ENCODE measurements at places on chromosomes 4 and X.

- no peak for DNase-seq
Measured at GRCh38 chrX:13043138-13043537, 1.3 kb downstream of the FAM9C start.

DNA sequence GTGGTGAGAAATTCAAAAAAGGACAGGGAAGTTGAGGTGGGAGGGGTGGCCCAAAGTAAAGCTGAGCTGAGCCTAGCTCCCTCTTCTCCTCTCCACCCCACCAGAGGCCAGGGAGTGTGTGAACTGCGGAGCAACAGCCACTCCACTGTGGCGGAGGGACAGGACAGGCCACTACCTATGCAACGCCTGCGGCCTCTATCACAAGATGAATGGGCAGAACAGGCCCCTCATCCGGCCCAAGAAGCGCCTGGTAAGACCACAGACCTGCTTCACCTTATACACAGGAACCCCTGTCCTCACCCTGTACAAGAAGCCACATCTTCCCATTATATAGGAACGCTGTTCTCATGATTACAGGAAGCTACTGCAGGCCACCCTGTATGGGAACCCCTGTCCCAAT lies 5.8 kb downstream of the GATA1 start:
- DNase-seq = no peak

DNA sequence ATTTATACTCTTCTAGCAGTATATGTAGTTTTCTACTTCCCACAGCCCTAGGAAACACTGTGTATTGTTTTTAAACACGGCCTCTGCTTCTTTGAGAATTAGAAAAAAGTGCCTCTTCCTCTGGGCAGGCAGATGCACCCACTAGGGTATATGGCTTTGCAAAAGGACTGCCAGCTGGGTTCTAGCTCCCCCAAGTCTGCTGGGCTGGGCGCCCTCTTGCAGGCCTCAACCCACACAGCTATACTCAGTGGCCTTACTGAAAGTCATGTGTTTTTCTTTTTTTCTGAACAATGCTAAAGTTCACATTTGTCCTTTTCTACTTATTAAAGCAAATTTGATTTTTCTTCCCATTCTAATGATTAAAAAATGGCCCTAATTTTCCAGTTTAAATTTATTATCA lies 35.5 kb upstream of the BMPR1B start:
- DNase-seq = no peak

DNA sequence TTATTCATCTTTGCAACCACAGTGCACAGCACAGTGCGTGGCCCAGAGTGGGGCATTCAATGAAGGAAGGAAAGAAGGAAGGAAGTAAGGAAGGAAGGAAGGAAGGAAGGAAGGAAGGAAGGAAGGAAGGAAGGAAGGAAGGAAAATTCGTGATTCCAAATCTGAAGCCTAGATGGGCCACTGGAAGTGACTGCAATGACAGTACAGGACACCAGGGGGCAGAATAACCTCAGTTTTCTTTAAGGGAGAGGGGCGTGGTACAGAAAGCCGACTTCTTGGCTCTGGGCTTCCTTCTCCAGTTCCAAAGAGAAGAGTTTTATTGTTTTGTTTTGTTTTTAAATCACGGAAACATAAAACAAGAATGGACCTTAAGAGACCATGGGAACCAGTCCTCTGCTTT lies 47.8 kb downstream of the APLN start:
- peak; percentile 57 for DNase-seq

DNA sequence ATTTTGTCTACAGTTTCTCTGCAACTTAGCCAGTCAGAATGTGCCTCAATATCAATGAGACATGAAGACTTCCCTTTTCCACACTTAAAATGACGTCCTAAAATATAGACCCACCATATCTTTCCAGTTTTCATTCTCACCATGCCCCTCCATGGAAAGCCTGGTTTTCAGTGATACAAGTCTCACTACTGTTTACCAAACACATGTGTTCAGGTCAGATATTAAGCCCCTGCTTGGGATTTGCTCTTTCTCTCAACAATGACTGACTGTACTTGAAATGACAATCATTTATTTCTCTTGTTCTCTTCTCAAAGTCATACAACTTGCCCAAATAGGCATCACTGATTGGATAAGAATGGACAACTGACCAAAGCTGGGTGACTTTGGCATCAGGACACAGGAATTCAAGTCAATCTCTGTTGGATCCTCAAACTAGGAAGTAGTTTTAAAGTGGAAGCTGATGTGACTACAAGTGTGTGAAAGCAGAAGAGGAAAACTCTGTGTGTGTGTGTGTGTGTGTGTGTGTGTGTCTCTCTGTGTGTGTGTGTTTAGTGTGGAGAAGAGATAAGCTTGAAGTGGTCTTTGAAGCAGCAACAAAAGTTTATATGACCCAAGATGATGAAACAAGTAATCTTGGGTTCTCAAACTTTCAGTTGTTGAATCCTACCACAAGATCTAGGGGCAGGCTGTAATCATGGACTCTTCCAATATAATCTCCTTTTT lies 217.4 kb upstream of the FGF13 start:
- no peak for DNase-seq

- DNase-seq = no peak
Measured at GRCh38 chrX:20620306-20620705, 353.6 kb upstream of the RPS6KA3 start.

DNA sequence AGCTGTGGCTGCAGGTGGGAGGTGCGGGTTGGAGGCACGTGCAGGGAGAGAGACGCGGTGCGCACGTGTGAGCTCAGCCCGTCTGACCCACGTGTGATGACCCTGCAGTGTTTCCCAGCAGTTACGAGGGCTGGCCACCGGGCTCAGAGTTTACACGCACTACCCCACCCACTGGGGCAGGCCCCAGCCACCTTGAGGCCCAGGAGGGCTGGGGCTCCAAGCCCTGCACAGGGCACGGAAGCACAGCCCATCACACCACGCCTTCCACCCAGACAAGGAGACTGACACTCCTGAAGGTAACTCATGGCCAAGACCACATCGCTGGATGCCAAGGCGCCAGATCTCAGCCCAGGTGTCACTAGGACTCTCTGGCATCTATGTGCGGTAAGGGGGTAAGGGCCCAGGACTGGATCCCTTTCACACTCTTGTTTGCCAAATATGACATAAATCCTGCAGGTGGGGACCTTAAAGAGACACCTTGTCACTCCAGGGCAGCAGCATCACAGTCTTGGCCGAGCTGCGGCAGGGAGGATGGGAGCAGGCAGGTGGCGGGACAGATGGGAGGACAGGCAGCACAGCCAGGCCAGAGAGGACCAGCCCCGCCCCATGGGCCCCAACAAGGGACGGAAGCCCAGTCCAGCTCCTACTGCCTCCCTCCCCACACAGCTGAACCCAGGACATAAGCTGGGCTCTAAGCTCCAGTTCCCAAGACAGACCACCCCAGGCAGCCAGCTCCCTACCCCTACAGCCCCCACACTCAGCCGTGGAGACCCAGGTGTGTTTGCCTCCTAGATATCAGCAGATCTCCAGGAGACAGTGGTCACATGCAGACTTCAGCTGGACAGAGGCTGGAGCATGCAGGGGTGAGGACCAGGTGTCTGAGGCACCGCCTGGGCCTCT lies 56.8 kb downstream of the ZFYVE28 start:
- DNase-seq = no peak

- DNase-seq = peak; percentile 23
Measured at GRCh38 chr4:146959692-146960091, 14.0 kb upstream of the TTC29 start.

GRCh38 chr4:151302432-151302831 lies 23.0 kb downstream of the SH3D19 start:
- DNase-seq = peak; percentile 31

DNA sequence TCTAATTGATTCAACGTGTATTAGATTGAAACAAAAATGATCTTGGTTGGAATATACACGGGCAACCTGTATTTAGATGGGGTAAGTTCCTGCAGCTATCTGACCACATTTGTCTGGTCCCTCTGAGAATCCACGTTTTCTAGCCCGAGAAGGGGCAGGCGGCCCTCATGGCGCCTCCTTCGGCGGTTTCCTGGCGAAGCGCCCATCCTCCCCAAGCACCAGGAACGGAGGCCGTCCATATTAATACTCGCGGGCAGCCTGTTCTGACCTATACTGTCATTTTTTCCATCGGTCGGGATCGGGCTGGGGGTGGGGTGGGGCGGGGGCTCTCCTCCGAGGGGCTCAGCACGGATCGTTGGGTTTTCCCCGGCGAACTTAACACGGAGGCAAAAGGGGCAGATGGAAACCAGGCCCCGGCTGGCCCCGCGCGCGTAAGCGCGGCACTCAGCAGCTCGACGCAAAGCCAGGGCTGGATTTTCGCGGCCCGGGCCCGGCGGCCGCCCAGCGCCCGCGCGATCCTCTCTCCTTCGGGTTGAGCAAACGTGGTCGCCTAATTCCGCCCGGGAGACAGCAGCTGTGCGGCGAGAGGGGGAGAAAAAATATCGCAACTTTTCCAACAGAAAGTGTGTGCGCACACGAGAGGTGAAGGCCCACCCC lies 77.2 kb upstream of the BCOR start:
- DNase-seq = peak; percentile 68

DNA sequence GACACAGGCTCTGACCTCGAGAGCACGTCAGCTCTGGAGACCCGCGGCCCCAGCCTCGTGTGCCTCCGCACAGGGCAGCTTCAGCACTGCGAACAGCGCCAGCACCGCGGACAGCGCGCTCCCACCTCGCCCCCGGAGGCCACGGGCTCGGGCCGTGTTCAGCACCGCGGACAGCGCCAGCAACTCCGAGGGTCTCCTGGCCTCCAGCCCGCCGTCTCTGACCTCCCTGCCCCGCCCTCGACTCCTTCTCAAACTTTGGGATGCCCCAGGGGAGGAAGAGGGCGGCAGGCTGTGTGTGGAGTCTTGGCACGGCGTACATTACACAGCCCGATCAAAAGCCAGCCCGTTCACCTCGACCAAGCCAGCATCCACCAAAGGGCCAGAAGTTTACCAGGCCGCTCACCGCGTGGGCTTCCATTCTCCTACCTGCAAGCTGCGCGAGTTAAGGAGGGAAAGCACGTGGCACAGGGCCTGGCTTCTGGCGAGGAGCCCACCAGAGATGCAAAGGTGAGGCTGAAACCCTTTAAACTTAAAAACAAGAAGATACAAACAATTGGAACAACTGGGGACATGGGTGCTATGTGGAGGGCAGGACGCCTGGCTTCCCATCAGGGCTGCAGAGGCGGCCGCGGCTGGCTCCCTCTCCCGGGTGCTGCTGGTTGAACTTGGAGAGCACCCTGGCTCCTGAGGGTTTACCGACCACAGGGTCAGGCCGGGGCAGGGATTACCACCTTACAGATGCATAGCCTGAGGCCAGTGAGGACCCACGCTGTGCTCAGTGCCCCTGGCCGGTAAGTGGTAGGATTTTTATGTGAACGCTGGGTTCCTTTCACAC lies 4.5 kb upstream of the NKX1-1 start:
- peak; percentile 59 for DNase-seq

- DNase-seq = no peak
Measured at GRCh38 chr4:159685340-159686092, 582.6 kb downstream of the RAPGEF2 start.

DNA sequence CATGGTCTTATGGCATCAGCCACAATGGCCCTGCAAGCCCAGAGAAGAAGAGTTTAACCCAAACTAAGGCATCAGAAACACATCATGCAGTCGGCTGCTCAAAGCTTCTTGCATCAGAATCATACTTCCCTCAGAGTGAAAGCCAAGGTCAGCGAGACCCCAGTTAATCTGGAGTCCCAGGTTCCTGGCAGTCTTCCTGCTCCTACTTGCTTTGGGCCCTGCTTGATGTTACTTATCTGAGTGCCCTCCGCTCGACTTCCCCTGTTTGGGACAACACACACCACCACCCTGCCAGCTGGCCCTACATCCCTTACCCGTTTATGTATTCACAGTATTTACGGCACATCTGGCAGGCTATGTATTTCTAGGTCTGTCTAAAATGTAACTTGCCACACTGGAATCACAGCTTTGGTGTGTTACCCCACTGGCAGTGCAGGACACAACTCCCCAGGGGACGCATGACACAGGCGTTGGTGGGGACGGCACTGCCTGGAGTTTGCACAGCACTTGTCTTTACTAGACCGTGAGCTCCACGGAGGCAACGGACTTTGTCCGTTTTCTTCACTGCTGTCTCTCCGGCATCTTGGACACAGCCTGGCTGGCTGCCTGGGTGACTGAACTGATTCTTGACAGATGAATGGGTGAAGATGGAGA lies 22.8 kb downstream of the CRMP1 start:
- no peak for DNase-seq

DNA sequence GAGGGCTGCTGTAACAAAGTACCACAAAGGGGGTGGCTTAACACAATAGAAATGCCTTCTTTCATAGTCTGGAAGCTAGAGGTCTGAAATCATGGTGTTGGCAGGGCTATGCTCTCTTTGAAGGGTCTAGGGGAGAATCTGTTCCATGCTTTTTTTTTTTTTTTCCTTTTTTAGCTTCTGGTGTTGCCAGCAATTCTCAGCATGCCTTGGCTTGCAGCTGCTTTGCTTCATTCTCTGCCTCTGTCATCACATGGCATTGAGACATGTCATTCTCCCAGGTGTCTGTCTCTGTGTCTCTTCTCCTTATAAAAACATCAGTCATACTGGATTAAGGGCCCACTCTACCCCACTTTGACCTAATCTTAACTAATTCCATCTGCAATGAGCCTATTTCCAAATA lies 78.6 kb upstream of the BOD1L1 start:
- DNase-seq = no peak

GRCh38 chrX:151458824-151459223 lies 61.8 kb downstream of the VMA21 start:
- no peak for DNase-seq

DNA sequence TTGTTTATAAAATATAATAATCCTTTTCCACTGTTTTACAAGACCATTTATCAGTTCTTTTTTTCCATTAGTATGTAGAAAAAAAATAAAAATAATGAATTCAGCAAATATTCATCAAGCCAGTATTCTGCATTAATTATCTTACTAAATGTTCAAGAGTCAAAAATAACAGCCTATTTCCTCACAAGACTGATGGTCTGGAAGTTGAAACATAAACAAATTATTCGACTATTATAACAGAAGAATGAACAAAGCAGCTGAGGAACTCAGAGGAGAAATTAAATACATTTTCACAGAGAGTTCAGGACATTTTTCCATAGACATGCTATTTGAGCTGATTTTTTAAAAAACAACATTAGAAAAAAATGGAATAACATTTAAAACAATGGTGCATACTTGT lies 2594.8 kb downstream of the ARAP2 start:
- DNase-seq = no peak
